Muscle of back (tissue), 13 donors: ENCODE measurements at places on chromosomes 11 and 22.

- DNase-seq, result peak; percentile 66
These were observed 36.3 kb upstream of the POLA2 start for GRCh38 chr11:65225279-65226102.

GRCh38 chr22:33385611-33386010 lies 327.4 kb upstream of the SYN3 start:
- DNase-seq, result no peak

- peak; percentile 80 for DNase-seq
These were observed at the start of the genes RIBC2 and SMC1B for GRCh38 chr22:45413368-45414211. Gene RIBC2 (plus strand): TSS chr22:45413693. CDS start chr22:45413887, 194 bp downstream. Gene SMC1B (minus strand): TSS chr22:45413599. CDS start chr22:45413567, 32 bp downstream.

- DNase-seq, result no peak
These were observed 1.4 kb downstream of the TTC12 start for GRCh38 chr11:113315811-113316210.

DNA sequence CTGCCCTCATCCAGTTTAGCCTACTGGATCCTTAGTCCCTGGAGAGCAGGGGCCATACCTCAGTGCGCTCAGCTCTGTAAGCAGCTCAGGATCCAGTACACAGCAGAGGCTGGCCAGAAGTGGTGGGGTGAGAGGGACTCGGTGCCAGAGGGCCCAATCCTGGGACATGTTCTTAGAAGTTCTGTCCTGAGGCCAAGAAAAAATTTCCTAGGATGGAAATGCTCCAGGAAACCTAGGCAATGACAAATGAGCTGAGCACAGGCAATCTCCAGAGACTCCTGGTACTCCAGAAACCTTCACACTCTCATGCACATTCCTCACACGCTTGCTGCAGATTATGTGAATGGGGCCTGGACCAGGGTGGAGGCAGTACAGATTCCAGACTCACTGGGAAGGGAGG lies 89.6 kb downstream of the SERGEF start:
- DNase-seq, result peak; percentile 28

- DNase-seq, result peak; percentile 66
These were observed 27.6 kb upstream of the APLP2 start for GRCh38 chr11:130042093-130042591.

GRCh38 chr11:120031156-120031555 lies 106.8 kb downstream of the TRIM29 start:
- no peak for DNase-seq

DNA sequence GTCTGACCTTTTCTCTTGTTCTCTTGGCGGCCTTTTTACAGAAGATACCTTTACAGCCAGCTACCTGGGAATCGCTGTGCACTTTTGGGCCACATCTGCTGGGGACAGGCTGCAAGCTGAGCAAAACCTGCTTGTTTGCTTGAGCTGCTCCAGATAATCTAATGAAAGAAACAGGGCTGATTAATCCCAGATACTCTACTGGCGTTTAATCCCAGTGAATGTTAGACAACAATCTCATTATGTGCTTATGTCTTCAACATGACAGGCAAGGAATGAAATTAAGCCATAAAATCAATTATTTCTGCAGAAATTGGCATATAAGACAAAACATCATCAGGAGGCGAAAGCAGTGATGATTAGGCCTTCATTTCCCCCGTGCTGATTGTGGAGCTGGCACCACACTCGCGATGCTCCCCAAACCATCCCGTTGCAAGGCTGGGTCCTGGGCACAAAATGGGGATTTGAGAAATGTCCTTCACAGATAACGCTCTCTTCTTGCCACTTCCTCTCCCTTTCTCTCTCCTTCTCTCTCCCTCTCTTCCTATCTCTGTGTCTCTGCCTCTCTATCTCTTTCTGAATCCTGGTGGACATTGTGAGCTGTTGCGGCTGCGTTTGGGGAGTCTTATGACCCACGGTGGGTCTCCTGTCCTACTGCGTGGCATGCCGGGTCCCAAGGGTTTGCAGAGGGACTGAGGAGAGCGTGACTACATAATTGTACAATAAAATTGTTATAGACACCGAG lies 1053.8 kb downstream of the TBC1D22A start:
- DNase-seq, result no peak
